Activated CD8-positive, alpha-beta T cell treated with anti-CD3 and anti-CD28 coated beads, Interleukin-2, amount 10 ng/mL, durations not matched to agents 7 days and 5 days (primary cell): ENCODE measurements at places on chromosomes 5 and 9. TPM values are rescaled to one million over a fixed set of nuclear protein-coding genes. Genes with fewer than 3 reads are reported as not detected.

GRCh38 chr5:150639377-150639692 is 1.1 kb upstream of the SYNPO start:
- no peak for DNase-seq

GRCh38 chr5:15752663-15753285 is 252.8 kb downstream of the FBXL7 start:
- no peak for DNase-seq

The CDKN2A gene
- 32.9 TPM for total RNA-seq

The TNFSF15 gene
- total RNA-seq, result 1.1 TPM

The HRH2 gene
- total RNA-seq, result 27.5 TPM

GRCh38 chr5:157347301-157348048 is 81.6 kb downstream of the CYFIP2 start:
- no peak for DNase-seq

GRCh38 chr9:96219026-96219899 is 82.7 kb downstream of the HSD17B3 start:
- peak; percentile 35 for DNase-seq
